Left forelimb (tissue), 1 donor: ENCODE measurements at places on chromosomes 16 and 17.

GRCh38 chr16:22726868-22727267 lies 87.1 kb upstream of the HS3ST2 start:
- DNase-seq, result no peak

GRCh38 chr17:75542229-75542628 lies 16.7 kb downstream of the LLGL2 start:
- no peak for DNase-seq

- DNase-seq, result no peak
Measured at GRCh38 chr17:34670618-34671017, 91.2 kb downstream of the TMEM132E start.

DNA sequence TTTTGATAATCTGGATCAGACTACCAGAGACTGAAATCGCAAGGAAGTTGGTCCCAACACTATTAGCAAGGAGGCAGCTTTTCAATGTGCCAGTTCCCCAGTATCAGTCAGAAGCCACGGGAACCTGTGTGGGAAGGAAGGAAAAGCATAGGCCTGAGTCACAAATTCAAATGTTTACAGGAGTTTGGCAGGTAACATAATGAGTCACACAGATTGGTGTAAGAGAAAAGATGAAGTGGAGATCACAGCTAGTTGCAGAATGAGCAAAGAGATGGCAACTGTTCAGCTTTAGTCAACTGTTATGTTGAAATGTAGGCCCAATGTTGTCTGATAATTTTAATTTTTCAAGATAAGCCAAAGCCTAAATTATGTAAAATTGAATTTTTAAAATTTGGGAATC lies 28.1 kb upstream of the ITGA2B start:
- DNase-seq, result no peak

DNA sequence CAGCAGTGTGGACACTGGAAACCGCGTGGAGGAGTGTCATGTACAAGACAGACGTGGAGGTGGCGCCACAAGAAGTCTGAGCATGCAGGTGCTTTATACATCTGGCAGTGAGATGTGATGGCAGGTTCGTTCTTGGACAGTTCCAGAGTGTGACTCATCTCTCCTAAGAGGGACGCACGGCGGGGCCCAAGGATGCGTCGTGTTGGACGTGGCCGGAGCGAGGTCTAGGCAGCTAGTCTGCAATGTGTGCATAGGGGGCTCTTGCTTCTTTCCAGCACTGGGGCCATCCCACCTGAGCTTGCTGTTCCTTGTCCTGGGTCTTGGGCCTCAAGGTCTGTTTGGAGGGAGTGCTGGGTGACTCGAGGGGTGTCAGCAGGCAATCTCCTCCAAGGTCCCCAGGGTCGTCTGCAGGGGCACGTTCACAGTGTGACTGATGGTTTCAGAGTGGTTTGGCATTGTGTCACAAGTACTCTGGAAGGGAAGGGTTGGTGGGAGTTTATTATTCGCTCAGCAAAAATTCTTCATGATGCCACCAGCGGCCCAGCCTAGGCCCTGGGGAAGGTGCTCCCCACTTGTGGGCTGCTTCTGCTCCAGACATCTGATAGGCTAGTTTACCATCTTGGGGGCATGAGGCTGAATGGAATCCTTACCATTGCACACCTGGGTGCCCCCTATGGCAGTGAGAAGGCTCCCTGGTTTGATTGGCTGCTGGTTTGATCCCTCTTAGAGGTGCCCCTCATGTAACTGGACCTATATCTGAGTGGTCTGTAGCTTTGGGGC lies 22.1 kb downstream of the SPACA3 start:
- DNase-seq, result no peak

DNA sequence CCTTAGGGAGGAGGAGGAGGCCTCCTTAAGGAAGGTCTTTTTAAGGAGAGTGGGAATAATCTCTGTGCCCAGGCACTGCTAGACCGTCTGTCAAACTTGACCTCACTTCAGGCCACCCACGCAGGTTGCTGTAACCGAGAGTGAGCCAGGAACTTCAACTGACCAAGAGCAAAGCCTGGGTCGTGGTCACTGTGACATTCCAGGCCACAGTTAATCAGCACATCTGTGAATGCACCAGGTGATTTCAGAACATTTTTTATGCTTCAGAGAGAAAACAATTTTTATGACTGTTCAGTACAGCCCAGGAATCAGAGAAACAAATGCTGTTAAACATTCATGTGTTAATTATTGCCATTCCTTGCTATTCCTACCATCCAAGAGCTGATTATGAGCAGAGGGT lies 226.6 kb upstream of the ASIC2 start:
- no peak for DNase-seq

DNA sequence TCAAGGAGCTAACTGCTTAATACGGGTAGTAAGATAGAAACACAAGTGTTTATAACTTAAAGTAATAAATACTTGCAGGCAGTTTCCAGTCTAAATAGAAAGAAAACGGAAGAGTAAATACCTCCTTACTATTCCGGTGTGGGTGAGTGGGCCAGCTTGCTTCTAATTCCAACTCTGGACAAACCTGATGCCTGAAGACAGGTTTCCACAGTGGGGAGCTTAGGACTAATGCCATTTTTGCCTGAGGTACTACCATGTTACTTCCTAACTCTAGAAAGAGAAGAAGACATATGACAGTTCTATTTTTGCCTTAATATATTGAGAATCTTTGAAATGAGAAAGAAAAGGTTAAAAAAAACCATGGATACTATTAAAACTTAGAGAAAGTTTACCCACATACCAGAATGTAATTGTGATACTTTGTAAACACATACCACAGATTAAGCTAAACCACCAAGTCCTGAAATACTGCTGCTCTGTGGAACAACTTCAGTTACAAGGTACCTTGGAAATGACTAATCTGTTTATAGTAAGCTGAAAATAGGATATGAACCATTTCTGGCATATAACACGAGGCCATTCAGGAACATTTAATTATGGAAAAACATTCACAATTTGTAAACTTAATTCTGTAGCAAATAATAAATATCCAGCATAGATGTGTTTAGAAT lies 70.2 kb downstream of the ZZEF1 start:
- no peak for DNase-seq

DNA sequence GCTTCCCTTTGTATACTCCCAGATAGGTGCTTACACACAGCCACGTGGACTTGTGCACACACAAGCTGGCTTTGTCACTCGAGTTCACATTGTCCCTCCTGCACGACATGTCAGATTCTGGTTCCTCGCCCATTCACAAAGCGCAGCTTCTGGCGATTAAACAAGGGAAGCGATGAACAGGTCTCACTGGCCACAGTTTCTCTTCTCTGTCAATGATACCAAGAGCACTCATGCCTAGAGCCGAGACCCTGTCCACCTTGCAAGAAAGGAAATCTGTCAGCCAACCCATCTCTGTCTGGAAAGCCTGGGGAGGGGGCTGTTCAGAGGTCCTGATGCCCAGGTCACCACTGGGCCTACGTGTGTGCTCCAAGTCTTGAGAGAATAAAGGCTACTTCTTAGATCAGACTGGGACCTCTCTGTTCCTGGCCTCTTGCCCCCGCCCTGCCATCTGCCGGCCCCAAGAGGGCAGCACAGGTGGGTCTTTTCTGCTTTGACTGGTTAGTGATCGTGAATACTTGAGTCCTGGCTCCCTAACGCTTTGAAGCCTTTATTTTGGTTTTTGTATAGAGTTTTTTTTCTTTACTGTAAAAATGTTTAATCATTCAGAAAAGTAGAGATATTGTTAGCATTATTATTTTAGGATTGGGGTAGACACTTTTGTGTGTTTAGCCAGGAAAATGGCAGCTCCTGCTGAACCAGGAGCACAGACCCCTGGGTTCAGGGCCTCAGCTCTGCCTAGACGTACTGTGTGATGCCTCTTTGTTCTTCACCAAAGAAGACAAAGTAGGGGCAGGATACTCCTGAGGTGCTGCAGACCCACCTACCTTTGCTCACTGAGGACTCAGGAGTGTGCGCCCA lies 104.7 kb downstream of the MRM1 start:
- DNase-seq, result no peak

DNA sequence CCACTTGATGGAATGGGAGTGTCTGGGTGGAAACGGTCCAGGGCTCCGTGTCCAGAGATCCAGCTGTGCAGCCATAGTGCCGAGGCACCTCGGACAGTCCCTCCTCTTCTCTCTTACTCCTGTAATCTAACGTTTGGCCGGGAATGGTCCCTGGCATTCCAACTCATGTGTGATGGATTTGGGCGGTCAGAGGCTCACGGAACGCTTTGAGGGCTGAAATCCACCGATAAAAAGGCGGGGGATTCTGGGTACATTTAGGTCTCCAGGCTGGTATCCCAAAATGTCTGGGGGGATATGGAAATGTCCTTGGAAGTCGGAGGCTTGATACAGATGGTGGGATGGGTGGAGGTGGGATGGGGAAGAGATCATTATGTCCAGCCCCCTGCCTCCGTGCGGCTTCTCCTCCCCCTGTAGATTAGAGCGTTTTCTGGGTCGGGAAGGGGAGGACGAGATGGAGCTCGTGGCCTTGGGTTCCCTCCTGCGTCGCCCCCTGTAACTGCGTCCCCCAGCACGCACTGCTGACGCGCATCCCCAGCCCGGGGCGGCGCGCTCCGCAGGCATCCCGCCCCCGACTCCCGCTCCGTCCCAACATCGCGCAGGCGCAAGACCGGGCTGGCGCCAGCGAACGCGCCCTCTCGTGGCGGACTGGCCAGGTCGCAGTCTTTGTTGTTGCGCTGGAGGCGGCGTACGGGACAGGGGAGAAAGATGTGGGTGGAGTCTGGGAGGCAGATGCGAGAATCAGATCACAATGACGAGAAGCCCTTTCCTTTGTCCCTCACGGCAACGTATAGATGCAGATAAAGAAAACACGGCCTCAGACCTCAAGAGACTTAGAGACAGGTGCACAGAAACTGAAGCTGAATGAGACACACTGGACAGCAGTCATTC lies 4.5 kb upstream of the SGCA start:
- DNase-seq, result peak; percentile 98

GRCh38 chr16:85162478-85163277 lies 50.4 kb upstream of the CIBAR2 start:
- peak; percentile 84 for DNase-seq

DNA sequence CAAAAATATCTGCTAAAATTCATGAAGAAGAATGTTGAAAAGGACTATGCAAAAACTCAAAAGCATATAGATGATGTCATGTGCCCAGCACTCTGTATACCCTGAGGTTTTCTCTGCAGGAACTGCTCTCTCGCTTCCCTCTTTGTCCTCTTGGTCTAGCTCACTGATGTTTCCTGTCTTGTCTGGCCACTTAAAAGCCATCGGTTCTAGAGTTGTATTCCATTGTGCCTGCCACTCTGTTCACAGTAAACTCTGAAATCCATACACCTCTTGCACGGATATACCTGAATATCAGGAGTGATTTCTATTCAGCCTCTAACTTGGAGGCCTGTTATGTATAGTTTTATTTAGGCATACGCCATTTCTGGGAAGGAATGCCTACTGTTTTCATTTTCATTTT lies 101.0 kb upstream of the CNTNAP4 start:
- DNase-seq, result no peak

DNA sequence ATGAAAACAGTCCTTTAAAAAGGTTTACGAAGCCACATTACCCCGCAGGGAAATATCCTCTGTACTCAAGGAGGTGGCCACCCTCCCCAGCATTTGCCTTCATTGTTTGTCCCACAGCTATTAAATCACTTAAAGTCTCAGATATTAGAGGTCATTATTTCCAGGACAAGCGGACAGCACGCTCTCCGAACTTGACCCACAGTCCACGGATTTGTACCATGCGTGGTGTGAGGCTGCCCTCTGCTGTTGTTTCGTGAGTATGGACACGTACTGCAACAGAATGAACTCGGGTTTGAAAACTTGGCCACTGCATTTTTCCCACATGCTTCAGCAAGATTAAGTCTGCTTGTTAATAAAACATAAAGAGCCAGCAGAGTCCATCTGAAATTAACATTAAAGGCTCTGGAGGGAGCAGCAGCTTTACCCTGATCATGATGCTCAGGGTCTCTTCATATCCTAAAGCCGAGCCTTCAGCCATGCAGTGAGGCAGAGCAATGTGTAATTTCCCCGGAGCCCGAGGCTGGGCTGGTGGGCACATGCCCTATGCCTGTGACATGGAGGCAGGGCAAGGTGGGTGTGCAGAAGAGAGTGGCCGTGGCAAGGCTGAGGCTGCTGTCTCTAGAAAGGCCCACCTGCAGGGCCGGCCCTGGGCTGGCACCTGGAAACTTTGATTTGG lies 19.7 kb downstream of the MEAK7 start:
- no peak for DNase-seq

GRCh38 chr16:80671281-80671849 lies 130.6 kb downstream of the DYNLRB2 start:
- no peak for DNase-seq
